ENCODE measurements at places on chromosomes 7 and 10.

- no peak for DNase-seq
Observed at GRCh38 chr10:124142006-124142739, 48.8 kb upstream of the CHST15 start.

GRCh38 chr10:21820952-21821351, 182.6 kb downstream of the DNAJC1 start:
- DNase-seq: no peak

DNA sequence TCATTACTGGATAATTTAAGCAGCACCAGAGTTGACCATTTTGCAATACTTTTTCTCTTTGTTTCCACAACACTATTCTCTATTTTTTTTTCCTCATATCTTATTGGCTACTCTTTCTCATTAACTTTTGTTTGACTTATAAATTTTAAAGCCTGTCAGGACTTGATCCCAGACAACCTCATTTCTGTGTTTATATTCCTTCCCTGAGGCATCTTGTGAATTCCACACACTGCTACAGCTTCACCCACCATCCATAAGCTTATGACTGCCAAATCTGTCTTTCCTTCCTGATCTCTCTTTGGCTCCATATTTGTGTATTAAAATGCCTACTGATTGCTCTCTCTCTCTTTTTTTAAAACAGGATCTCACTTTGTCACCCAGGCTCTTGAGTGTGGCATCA, 124.6 kb upstream of the MBL2 start:
- DNase-seq: no peak

DNA sequence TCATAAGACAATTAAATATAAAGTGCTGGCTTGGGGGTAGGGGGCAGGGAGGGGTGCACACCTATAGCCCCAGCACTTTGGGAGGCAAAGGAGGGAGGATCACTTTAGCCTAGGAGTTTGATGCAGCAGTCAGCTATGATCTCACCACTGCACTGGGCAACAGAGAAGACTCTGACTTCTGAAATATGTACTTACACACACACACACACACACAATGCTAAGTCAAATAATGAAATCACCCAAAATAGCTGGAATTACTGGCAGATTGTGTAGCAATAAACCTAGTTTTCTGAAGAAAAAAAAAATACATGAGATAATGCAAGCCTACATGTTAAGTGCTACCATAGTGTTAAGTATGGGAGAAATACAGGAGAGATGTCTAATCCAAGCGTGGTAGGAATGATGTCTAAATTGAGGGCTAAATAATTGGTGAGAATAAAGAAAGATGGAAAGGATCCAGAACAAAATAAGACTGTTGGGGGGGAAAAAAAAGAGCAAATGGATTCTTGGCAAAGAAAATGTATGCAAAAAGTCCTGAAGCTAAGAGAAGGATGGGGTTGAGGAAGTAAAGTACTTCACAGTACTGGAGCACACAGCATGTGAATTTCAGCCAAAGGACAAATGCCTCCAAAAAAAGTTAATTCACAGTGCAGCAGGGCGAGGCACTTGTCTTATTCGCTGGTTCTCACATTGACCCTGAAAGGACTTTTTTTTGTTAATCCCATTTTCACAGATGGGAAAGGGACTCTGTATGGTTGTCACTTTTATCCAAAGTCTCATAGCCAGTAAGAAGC, 73.9 kb downstream of the IGF2BP3 start:
- DNase-seq: no peak

GRCh38 chr10:103858360-103858759, 3.0 kb upstream of the SH3PXD2A start:
- no peak for DNase-seq
